Cardiac septum (tissue), 1 donor: ENCODE measurements at places on chromosomes 1 and 21. TPM values are rescaled to one million over a fixed set of nuclear protein-coding genes. Genes with fewer than 3 reads are reported as not detected.
A peak's percentile ranks its signal among the peaks of the same experiment; 100 is the strongest.

- no peak for DNase-seq
Observed at GRCh38 chr21:43921979-43922945, 57.2 kb downstream of the AGPAT3 start.

GRCh38 chr1:228391411-228392020 is 15.1 kb downstream of the TRIM11 start:
- no peak for DNase-seq

GRCh38 chr21:31107176-31107785 is 69.0 kb upstream of the KRTAP19-8 start:
- no peak for DNase-seq

DNA sequence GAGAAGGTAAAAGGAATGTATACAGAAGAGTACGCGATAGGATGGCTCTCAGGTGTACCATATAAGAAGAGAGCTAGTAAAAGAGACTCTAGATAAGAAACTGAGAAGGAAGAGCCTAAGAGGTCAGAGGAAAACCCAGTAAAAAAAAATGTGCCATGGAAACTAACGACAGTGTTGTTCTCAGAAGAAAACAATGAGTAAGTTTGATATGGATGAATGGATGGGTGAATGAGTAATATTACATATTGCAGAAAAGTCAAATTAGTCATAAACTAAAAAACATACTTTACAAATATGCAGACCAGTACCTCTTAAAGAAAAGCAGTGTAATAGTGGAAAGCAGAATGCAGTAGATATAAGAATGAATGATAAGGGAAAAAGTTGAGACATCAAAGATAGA is 316.2 kb downstream of the HMCN1 start:
- DNase-seq: no peak

GRCh38 chr1:83509301-83509781 is 489.6 kb downstream of the TTLL7 start:
- DNase-seq: no peak

- no peak for DNase-seq
Observed at GRCh38 chr1:209256766-209257350, 326.7 kb upstream of the CAMK1G start.

DNA sequence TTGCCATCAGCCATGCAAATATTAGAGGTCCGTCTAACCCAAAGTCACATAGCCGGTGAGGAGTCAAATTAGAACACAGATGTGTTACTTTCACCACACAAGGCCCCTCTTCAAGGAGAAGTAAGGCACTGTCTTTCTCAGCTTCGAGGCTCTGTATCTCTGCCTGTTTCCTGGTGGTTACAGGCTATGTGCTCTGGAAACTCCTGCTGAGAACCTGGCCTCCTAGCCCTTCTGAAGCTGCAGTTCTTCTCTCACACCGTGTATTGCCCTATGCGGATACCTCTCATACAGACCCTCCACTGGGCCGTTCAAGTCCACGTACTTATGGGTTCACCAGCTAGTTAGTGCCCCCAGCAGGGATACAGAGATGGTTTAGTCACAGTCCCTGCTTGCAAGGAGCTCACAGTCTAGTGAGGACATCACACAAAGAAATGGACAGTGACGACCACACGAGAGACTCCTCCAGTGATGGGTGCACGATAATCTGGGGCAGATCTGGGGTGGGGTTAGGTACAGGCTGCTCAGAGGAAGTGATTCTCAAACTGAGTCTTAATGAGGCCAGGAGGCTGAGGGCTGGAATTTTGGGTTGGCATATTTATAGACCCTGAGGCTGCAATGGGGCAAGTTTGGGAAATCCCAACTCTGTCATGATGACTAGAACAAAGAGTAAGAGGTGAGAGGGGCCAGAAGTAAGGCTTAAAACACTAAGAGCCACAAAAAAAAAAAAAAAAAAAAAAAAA is 22.8 kb upstream of the ELOA start:
- no peak for DNase-seq

DNA sequence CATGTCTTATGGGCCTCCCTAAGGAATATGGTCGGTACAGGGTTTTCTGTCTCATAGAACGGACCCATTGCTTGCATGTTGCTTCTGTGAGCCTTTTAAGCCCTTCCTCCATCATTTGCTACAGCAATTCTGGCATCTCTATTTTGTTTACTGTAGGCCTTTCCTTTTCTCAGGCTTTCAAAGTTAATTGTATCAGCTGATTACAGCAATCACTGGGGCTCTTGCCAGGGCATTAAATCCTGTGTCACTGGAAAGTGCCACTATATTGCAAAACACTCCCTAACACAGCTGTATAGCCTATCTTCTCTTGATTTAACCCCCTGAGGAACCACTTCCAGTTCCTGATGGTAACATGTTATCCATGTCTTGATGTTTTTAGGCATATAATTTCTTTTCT is 156.5 kb downstream of the PDE4B start:
- no peak for DNase-seq

GRCh38 chr1:179785031-179785431 is 41.9 kb downstream of the FAM163A start:
- no peak for DNase-seq

GRCh38 chr1:159884296-159884695 is 15.7 kb downstream of the CFAP45 start:
- no peak for DNase-seq

GRCh38 chr1:47791879-47792608 is 205.1 kb downstream of the TRABD2B start:
- no peak for DNase-seq

GRCh38 chr1:231162297-231162969 is 575 bp downstream of the TRIM67 start:
- no peak for DNase-seq

DNA sequence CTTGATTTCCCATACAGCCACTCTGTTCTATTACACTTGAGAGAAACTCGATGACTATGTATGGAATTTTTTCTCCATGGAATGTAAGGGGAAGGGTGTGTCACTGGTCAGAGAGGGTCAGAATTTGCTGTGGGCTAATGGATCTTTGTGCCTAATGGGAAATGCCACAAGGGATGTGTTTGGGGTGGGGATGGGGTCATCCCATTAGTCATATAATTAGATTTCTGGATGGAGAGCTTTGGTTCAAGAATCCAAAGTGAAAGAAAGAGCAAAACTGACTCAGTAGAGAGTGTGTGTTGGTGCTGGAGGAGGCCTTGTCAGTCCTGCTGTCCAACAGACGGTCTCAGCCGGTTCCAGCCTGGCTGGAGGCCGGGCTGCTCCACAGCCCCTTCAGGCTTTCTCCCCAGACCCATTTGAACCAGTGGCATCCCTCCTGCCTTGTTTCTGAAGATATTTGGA is 86.4 kb downstream of the LAMC2 start:
- DNase-seq: peak; percentile 12

GRCh38 chr1:168386949-168387586 is 106.4 kb downstream of the TBX19 start:
- no peak for DNase-seq

DNA sequence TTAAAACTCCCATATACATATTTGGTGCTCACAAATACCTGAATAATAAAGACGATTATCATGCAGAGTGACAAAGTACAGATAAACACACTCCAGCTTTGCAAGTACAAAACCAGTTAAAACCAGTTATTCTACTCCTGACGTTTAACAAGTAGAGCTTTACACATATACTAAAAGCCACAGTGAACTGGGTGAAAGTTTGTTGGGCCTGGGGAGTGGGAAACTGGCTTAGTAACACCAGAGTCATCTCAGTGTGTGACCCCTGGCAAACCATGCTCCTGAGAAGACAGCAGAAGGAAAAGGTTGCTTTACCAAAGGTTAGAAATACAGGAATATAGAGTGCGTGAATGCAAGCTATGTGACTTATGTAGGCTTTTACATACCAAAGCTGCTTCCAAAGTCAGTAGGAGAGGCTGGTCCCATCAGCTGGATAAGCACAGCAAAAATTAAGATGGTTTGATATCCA is 148.1 kb downstream of the NRIP1 start:
- DNase-seq: no peak

DNA sequence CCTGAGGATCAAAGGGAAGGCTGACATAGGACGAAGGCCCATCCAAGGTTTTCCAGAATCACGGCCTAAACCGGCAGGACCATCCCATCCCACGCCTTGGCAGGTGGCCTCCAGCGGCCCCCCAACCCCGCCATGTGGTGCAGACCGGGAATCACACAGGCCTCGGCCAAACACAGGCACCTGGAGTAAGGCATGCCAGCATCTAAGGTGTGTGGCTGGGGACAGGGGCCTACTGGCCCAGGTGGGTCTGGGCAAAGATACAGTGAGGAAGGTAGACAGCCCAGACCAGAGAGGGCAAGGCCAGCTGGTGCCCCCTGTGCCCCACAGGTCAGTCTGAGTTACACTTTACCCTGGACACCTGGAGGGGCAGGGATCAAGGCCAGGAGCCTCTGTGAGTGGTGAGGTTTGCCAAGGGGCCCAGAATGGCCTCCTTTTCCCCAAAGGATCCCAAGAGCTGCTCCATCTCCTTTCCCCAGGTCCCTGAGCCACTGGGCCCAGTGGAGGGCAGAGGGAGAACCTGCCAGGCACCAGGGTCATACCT is 12.7 kb upstream of the TAS1R2 start:
- no peak for DNase-seq

DNA sequence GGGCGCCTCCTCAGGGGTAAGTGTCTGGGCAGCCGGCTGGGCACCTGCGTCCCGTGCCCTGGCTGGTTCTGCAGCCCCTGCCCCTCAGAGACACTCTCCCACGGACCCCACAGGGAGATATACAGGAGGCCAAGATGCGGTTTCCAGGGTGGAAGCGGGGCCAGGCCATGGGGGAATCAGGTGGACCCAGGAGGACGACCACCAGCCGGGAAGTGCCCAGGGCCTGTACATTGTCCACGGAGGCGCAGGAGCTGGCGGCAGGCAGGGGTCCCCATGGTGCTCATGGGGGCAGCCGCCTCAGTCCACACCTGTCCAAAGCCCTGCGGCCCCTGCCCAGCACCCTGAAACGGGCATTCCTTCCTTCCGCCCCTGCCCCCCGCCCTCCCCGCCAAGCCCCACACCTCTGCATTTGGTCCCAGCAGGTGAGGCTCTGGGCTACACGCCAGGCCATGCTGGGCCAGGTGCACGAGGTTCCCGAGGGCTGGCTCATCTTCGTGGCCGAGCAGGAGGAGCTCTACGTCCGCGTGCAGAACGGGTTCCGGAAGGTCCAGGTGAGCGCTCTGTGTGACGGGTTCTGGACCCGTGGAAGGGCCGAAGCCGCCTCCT is 36.7 kb downstream of the SLC19A1 start:
- peak; percentile 69 for DNase-seq

GRCh38 chr1:150288382-150288781 is 5.3 kb upstream of the MRPS21 start:
- no peak for DNase-seq

DNA sequence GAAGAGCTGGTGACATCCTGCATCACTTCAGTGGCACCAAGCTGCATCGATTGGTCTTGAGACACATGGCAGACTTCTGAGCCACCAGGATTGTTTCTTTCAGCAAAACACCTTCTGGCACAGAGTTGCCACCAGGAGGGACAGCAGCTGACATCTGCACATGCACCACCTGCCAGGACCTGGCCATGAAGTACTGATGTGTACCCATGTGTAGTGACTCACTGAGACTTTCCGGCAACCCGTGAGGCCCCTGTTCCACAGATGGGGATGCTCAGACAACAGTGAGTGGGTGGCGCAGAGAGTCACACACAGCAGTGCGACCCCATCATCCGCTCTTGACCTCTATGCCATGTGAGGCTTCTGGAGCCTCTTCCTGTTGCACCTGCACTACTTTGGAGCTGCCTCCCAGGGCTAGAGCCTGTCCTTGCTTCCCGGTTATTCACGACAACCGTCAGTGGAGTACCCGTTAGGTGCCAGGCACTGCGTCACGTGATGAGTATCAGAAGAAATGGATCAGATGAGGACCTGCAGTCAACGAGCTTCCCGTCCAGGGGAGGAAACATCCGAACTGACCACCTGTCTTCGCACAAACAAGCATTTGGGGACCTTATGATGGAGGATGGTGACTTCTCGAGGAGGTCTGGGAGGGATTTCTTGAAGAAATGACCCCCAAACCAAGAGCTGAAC is 80.5 kb upstream of the VAMP3 start:
- DNase-seq: no peak

DNA sequence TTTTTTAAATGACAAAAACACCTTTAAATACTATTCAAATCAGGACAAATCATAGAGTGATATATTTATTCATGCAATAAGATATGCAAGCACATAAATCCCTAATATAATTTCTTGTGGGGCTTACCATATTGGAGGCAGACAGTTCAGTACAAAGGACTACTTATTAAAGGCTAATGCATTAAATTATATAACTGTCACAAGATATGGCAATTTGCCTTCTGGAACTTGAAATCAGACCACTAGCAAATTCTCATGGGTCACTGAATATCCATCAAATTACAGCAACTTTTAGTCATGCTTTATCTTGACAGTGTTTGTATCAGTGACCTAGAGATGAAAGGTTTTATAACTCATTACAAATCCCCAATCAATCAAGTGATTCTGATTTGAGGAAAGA is 54.1 kb upstream of the NCAM2 start:
- no peak for DNase-seq

DNA sequence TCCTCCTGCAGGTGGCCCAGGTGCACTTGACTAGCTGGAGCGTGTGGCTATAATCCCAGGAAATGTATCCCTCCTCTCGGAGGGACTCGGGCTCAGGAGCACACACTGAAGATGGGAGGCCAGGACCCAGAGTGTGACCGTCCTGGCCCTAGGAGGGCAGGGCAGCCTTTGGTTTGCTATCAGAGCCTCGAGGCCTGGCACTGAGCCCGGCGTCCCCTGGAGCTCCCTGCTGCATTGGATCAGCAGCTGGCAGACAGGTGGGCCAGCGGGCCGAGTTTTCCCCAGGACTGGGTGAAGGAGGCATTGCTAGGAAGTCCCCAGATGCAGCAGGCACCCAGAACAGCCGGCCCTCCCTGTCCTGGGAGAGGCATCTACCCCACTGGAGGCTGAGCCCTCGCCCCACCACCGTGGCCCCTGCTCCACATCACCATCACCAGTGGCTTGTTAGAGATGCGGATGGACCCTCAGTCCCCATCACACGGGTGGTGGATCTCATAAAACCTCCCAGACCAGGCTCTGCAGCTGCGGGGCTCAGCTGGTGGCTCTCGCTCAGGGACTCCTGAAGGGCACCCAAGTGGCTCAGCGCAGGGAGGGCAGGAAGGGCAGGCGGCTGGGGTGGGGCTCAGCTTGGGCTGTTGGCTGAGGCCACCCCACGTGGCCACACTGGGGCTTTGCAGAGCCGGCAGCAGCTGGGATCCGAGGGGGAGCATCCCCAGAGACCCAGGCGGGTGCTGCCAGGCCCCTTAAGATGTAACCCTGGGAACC is 32.7 kb upstream of the POFUT2 start:
- DNase-seq: no peak

- DNase-seq: no peak
Observed at GRCh38 chr1:14479865-14480264, 118.6 kb upstream of the KAZN start.

GRCh38 chr21:33820230-33820770 is 95.3 kb downstream of the ATP5PO start:
- DNase-seq: no peak

GRCh38 chr1:178275553-178275952 is 181.6 kb downstream of the RASAL2 start:
- DNase-seq: no peak

DNA sequence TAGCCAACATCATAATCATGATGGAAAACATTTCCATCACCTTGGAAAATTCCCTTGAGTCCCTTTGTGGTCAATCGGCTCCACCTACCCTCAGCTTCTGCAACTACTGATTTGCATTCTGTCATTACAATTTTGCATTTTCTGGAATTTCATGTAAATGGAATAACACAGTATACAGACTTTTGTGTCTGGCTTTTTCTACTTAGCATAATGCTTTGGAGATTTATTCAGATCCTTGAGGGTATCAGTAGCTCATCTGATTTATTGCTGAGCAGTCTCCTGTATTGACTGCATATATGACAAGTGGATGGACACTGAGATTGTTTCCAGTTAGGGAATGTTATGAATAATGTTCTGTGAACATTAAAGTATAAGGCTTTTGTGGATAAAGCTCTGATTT is 358.3 kb downstream of the USP25 start:
- DNase-seq: no peak

HFM1 gene
- 2.7 TPM for total RNA-seq

ANGPTL3 gene
- not detected for total RNA-seq
